ENCODE measurements at places on chromosomes 4 and X.
A peak's percentile ranks its signal among the peaks of the same experiment; 100 is the strongest.

DNA sequence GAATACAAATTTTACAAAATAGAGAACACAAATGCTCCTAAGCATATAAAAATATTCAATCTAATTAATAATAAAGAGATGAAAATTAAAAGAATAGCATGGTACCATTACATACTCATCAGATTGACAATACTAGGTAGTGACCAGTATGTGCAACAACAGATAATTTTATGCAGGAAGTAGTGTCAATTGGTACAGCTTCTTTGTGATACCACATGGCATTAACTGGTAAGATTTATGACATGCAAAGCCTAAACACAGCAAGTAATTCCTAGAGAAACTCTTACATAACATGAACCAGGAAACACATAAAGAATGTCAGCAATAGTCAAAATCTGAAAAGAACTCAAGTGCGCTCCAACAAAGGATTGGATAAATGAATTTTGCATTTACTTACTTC lies 26.3 kb downstream of the CXCL2 start:
- no peak for DNase-seq

- DNase-seq, result no peak
These were observed 630.1 kb upstream of the EPHA5 start for GRCh38 chr4:66300336-66300934.

- no peak for DNase-seq
These were observed 252.6 kb downstream of the TMEM47 start for GRCh38 chrX:34404386-34405070.

- DNase-seq, result no peak
These were observed 7.8 kb downstream of the PNMA3 start for GRCh38 chrX:153064061-153064460.

- no peak for DNase-seq
These were observed 18.3 kb upstream of the MSL3 start for GRCh38 chrX:11739776-11740175.

- no peak for DNase-seq
These were observed 26.9 kb upstream of the CYBB start for GRCh38 chrX:37752936-37753335.

DNA sequence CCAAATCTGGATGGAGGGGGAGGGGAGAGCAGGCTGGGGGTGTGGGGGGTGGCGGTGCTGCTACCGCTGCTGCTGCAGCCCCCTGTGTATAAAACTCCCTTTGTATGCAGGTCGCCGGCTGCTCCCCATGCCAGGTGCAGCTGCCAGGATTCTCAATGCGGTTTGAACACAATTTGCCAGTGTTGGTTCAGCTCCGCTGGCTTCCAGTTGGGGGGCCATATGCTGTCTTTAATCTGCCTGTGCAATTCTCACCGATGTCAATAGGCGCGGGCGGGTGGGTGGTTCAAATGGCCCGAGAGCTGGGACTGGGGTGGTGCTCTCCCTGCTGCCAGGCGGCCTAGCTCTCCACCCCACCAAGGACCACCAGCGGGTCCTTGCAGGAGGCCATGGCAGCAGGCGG lies 257.6 kb downstream of the BCOR start:
- DNase-seq, result no peak

DNA sequence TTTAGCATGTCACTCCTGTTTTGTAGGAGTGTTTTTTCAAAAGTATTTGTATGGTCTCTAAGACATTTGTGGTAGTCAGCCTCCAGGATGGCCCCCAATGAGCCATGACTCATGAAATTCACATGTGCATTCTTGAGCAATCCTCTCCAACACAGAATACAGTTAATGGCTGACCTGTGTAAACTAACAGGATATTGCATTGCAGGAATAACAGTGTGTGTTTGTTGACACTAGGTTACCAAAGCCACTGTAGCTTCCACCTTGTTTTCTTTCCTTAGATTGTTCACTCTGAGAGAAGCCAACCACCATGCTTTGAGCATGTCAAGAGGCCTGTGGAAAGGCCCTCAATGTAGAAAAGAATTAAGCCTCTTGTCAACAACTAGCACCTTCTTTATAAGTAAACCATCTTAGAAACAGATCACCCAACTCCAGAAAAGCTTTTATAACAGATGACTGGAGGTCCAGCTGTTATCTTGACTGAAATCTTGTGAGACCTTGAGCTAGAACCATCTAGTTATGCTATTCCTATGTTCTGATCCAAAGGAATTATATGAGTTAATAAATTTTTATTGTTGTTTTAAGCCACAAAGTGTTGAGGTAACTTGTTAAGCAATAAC lies 28.5 kb downstream of the TBCK start:
- peak; percentile 35 for DNase-seq

DNA sequence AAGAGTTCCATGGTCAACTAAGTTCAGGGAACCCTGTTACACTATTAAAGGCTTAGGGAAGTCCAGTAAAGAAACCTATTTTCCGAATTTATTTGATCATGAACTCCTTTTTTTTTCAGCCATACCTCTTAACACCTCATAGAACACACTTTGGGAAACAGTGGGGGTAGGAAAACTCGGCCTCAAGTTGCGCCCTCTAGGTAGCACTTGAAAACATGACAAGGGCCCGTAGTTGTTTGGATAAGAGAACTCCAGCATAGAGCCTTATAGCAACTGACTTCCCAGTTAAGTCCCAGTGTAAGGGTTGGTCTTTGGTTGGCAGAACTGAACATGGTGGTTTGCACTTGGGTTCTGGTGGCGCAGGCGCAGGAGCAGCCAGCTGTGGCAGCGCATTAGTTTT lies 14.4 kb downstream of the OGT start:
- DNase-seq, result no peak

DNA sequence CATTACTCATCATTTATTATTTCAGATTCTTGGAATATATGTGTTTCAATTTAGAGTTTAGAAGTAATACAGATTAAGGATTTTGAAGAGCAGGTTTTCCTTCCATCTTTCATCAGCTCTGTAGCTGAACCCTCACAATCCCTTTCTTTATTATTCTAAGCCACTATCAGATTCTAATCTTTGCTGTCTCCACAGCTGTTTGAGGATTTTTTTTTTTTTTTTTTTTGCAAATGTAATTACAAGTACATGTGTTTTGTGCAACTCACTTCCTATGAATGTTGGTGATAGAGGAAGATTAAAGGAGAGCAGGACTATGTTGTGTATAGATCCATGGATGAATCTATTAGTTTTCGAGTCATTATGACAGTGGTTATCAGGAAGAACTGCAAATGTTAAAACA lies 87.4 kb upstream of the TENM3 start:
- no peak for DNase-seq

DNA sequence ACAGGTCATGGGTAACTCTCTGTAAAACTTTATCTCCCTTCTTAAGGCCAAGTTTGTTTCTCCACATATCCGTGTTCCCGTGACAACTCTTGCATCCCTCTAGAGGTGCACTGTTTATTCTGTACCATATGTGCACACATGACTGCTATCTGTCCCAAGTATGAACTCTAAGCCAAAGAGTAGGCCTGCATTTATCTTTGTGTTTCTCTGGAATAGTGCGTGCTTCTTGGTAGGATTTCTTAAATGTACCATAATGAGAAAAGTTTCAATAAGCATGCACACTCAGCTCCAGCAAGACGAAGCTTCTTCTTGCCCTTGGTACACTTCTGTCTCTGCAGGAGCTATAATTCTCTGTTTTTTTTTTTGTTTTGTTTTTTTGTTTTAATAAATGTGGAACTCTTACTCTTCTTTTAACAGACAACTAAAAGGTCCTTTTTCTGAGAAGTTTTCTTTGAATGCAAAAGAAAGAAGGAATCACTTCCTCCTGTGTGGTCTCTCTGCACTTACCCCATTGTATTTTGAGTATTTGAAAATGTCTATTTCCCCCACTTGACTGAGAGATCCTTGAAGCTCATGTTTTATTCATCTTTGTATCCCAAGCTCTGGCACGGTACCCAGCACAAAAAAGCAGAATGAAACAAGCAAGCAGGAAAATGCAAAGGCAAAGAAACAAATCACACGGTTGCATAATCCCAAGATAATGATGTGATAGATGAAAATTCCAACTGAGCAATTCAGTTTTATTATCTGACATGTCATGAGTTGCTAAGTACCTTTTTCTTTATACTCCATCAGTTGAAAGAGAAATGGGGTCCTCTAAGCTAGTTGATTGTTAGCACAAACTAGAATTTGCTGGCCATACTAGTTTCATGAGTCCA lies 521.9 kb upstream of the BOD1L1 start:
- no peak for DNase-seq

- DNase-seq, result no peak
These were observed 17.8 kb downstream of the ZDHHC9 start for GRCh38 chrX:129825746-129826505.

DNA sequence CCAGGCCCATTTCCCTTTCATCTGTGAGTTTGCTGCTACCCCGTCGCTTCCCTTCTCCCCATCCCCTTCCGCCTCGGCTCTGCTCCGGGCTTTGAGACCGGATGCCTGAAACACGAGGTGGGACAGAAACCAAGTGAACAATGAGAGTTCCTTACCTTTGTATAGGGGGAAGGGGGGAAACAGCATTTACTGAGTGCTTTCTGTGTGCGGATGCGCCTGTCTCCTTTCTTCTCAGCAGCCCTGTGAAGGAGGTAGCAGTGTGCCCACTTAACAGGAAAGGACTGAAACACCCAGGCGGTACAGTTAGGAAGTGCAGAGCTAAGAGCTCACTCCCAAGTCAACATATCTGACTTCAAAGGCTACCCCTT lies 43.2 kb upstream of the TMSB15B start:
- peak; percentile 14 for DNase-seq

GRCh38 chr4:8325291-8325973 lies 55.9 kb downstream of the HTRA3 start:
- DNase-seq, result no peak

GRCh38 chr4:169660929-169661328 lies 40.6 kb downstream of the CLCN3 start:
- DNase-seq, result no peak

DNA sequence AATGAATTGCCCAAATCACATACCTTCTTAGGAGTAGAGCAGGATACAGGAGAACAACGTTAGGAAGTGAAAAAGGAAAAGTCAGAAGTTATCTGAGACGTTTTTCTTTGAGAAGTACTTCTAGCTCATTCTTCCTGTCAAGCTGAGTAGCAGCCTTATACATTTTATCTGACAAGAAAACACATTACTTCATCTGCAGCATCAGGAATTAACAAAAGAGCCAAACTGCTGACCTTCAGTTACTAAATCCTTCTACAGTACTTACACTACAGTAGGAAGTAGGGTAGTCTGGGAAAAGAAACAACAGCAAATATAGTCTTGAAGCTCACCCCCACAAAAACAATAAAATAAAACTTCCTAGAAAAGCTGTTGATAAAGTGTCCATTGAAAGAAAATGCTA lies 57.0 kb downstream of the ATP11C start:
- no peak for DNase-seq

DNA sequence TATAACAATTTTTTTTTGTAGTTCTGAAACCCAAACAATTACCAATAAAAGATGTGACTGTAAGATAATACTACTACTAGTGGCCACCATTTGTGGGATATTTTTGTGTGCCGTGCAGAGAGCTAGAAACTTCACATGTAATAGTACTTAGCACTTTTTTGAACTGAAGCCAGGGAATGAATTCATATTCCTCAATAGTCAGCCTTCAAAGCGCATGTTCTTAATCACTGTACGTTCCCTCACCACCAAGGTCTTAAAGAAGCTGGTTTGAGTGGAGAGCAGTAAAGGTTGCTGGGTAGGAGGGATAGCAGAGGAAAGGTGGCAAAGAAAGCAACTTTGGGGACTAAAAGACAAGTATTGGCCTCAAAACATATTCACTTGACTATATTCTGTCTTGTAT lies 9.6 kb upstream of the RUFY3 start:
- DNase-seq, result no peak
